ENCODE measurements at places on chromosomes 5 and 9.

DNA sequence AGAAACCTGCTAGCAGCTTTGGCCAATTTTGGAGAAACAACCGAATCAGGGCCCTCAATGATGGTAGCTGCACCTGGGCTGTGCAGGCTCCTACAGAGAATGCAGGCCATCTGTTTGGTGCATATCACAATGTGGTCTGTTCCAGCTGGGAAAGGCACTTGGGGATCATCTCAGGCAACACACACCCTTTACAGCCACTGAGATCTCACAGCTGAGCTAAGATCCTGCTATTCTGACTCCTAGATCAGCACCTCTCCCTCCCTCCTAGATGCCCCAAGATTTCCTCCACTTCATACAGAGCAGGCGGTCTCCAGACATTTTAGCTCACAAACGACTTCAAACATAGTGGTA lies 100.7 kb downstream of the SH3TC2 start:
- DNase-seq = no peak

- no peak for DNase-seq
Observed at GRCh38 chr9:79196606-79197005, 375.2 kb upstream of the TLE4 start.

DNA sequence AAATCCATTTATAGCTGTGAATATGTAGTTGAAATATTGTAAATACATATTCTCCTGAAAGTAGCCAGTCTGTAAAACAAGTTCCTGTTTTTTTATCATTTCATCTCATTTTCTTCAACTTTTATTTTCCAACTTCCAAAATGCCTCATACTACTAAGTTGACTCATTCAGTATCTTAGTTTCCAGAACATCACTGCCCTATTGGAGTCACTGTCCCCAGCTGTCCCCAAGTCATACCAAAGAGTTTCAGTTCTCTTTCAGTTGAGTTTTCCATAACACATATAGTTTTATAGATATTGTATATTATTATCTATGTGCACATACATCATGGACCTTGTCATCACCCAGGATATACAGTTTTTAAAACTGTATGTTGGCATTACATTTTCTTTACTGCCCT lies 261.7 kb downstream of the CDH12 start:
- no peak for DNase-seq

DNA sequence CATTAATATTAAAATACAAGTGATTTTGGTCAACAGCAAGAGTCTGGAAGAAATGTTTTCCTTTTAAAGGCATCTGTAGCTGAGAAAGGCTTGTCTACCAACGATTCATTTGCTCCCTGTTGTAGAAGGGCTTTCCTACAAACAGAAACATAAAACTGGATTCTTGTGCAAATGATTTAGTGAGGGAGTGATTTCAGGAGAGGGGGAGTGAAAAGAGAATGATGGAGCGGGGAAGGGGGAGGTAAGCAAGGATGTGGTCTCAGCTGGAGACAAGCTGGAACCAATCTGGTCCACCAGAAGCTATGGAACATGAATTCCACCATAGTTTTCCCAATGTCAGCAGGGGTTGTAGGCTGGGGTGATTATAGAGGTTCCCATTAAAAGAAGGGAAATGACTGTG lies 196.3 kb downstream of the FBXO4 start:
- DNase-seq = no peak

DNA sequence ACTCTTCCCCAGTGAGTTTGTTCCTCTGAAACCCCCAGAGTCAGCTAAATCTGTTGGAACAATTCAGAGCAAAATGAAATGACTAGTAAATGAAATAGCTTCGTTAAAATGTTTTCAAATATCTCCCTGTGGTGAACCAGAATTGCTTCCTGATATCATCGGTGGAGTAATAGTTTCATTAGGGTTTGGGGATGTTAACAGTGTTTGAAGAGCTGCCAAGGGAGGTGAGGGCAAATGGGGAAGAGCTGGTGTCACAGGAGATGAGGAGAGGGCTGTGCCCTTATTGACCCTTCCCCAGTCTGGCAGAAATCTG lies 4.3 kb upstream of the C7 start:
- DNase-seq = no peak

DNA sequence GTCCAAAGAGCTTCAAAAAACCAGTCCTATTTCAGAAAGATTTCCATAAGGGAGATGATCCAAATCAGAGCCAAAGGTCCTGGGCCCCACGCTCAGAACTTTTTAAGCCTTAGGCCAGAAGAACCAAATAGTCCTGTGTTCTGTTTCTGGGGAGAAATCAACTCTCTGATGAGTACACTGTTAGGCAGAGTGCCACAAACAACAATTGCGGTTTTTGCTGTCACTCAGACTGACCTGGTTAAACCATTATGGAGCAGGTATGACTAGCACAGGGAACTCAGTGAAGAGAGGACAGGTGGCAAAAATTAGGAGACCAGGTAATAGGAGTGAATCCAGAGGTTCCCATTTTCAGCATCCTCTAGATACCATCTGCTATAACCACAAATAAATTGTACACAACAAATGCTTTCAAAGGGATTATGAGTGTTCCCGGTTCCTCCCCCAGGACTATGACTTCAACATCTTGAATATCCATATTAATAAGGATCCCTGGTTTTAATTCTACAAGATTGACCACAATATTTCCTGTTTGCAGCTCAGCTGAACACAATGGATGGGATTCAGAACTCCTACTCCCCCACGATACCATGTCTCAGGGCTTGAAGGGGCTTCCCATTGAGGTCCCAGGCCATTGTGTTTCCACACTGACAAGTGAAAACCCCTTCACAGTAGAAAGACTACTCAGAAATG lies 52.1 kb upstream of the FREM1 start:
- DNase-seq = no peak

DNA sequence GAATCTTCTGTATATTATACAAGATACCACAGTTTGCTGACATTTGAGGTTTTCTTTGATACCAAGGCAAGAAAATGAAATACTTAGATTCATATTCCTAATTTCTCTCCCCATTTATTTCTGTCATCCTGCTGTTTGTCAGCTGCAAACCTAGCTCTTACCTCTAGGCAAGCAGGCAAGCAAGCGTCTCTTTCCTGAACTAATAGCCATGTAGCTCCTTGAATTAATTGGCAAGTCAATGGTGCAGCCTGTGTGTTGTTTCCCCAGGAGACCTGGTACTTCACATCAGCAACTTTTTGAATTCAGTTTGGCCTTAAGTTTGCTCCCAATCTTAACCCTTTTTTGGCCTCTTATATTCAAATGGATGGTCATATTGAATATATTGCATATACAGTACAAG lies 573.6 kb upstream of the ARRDC3 start:
- DNase-seq = no peak

GRCh38 chr5:177608243-177609075 lies 8.5 kb downstream of the B4GALT7 start:
- DNase-seq = no peak

GRCh38 chr9:136198605-136199083 lies 6.3 kb downstream of the LHX3 start:
- no peak for DNase-seq

GRCh38 chr5:138160706-138161105 lies 17.7 kb downstream of the BRD8 start:
- DNase-seq = no peak

DNA sequence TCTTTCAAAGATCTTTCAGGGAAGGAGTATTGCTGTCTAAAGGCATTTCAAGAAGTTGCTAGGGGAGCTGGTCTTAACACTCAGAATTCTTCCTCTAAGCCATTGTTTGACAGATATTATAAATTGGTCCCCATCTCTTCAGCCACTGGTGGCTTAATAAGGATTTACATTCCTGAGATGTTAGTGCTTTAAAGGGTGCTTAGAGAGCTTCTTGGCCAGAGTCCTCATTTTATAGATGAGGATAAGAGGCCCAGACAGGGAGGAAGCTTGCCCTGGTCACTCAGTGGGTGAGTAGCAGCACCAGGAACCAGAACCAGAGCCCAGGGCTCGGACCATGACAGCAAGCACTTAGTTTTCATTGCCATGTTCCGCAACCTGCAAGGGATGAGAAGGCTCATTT lies 53.2 kb downstream of the GALNT10 start:
- DNase-seq = no peak

DNA sequence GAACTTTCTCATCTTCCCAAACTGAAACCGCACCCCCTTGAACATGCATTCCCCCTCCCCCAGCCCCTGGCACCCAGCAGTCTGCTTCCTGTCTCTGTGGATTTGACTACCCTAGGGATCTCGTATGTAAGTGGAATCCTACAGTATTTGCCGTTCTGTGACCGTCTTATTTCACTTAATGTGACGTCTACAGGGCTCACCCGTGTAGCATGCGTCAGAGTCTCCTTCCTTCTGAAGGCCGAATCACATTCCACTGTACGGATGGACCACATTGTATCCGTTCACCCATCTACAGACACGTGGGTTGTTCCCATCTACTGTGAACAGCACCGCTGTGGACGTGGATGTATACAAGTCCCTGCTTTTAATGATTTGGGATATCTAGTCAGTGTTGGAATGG lies 4.5 kb downstream of the PRRX2 start:
- no peak for DNase-seq

DNA sequence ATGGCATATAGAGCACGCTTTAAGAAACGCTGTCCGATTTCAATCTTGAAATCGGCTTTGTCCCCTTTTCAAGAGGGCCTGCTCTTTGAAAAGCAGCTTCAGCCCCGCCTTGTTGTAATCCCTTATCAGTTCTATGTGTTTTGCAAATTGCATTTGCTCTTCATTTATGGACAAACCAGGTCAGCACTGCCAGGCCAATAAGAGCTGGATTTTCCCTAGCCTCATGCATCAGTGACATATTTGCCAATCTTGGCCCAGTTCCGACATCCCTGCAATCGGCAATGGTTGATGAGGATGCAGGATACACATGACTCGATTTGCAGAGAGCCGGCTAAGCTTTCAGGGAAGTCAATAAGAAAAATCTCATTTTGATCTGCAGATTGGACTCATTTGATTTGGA lies 529.1 kb upstream of the CLINT1 start:
- DNase-seq = no peak

- DNase-seq = peak; percentile 85
Observed at GRCh38 chr9:122015170-122015821, 77.8 kb downstream of the TTLL11 start.

- DNase-seq = no peak
Observed at GRCh38 chr9:131635285-131635684, 90.0 kb downstream of the PRRT1B start.

GRCh38 chr9:137302118-137302448 lies at the start of gene NRARP:
Gene NRARP (minus strand): TSS chr9:137302271. CDS start chr9:137301928, 343 bp downstream.
- DNase-seq = peak; percentile 29

DNA sequence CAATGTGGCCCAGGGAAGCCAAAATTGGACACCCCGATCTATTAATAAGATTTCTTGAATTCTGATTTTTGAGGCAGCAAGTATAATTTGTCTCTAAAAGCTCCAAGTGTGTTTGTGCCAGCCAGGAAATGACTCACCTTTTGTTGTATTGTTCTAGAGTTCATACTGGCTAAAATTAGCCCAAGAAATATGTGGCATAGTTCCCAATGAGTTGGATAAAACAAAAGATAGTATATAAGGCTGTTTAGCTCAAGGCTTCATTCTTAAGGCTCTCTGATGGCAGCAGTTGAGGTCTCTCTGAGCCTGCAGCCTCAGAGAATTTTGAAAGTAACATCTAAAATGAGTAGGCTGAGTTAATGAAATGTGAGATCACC lies 21.6 kb downstream of the HMGXB3 start:
- no peak for DNase-seq
